ENCODE measurements at places on chromosomes 7 and 10.

GRCh38 chr10:113801569-113801968 lies 50.1 kb downstream of the PLEKHS1 start:
- DNase-seq = no peak

DNA sequence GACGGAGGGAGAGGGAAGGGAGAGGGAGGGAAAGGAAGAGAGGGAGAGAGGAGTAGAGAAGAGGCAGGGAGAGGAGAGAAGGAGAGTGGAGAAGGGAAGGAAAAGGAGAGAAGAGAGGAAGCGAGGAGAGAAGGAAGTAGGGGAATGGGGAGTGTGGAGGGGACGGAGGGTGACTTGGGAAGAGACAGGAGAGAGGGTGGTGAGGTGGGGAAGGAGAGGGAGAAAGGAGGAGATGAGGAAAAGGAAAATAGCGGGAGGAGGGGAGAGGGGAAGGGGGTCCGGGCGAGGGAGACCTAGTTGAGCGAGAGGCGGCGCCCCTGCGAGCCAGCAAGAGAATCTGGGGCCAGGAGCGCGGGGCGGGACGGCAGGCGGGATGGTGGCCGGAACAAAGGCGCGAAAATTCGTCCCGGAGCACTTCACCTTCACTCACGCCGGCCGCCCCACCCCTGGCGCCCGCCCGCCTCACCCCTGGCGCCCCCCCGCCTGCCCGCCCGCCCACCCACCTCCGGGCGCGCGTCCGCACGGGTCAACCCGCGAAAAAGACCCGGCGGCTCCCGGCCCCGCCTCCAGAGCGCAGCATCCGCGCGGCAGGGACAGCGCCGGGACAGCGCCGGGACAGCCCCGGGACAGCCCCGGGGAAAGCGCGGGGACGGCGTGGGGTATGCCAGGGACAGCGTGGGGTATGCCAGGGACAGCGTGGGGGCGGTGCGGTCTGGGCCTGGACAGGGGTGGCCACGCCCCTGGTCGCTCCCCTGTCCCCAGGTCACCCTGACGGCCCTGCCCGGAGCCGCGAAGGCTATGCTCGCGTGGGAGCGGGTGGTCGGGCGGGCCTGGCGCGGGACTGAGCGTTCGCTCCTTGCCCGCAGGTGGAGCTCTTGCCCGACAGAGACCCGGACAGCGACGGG lies 4.2 kb downstream of the VSTM2A start:
- DNase-seq = no peak

DNA sequence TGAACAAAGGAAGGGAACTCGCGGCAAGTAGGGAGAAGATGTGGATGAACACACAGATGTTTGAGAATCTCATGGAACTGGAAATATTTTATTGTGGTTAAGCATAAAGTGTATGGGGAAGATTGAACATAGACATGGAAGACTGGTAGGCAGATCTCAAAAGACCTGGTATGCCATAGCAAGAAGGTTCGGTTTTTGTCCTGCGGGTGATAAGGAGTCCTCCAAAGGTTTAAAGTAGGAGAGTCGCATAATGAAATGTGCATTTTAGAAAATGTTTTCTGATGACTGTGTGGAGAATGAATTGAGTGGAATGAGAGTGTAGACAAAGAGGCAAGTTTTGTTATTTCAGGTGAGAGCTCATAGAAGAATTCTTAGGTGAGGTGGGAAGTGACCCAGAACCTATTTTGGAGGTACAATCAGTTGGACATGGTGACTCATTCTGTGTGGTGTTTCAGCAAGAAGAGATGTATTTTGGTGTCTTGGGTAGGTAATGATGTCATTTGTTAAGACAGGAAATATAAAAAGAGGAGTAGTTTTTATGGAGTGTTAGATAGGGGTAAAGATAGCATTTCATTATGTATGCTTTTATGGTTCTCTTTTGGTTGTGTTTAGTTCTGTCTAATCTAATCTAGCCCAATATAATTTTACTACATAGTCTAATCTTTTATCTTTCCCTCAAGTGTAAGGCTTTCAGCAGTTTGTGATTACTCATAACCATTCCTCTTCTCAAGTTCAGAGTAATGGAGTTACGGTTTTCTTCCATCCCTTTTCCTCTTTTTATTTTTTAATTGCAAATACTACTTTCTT lies 239.2 kb downstream of the EXOC4 start:
- DNase-seq = no peak

DNA sequence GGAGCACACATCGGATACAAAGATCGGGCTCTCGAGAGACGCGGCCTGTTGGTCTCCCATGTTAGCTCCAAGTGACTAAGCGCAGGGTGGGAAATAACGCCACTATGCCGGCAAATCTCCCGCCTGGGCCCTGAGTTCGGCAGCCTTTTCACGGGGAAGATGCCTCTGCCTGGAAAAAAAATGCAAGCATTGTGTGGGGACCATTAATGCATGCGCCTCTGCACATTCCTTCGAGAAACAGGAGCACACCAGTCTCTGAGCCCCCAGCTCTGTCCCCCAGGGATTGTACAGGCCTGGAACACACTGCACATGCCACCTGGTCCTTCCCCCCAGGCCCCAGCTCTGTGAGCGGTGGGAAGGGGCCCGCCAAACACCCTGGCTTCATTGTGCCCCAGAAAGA lies 44.1 kb downstream of the FBXW4 start:
- no peak for DNase-seq

GRCh38 chr7:139300390-139300789 lies 40.7 kb upstream of the FMC1 start:
- no peak for DNase-seq

DNA sequence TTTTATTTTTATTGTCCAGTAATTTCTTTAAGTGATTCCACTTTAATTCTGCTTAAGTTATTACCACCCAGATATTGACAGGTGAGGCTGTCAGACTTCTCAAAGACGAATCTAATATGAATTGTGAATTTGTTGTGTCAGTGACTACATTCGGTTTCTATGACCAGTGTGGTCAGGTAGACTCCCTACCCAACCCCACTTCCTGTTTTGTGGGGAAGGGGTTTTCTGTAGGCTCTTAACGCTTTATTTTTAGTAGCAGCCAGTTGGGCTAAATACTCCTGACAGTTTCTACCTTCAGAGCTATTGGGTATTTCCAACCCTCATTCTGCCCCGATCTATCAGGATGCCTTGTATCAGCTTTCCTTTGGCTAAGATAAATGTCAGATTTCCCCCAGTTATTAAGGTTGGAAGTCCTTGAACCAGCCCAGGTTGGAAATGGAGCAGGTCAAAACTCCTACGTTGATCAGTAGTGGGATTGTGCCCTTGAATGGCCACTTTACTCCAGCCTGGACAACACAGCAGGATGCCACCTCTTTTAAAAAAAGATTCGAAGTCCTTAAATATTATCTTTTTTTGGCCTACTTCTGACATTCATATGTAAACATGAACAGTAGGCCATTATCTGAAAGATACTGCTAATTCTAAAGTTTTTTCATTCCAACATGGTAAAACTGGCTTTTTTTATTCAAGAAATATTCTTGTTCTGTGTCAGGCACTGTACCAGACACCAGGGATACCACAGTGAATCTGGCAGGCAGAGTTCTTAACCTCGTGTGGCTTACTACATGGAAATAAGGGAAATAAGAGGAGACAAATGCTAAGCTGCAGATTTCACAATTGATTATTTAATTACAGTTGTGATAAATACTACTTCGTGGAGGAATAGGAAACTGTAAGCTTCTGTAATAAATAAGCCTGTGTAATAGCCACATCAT lies 133.3 kb upstream of the SAMD8 start:
- DNase-seq = no peak

GRCh38 chr10:121577568-121577967 lies 20.7 kb downstream of the FGFR2 start:
- no peak for DNase-seq

- no peak for DNase-seq
Measured at GRCh38 chr7:84744385-84744784, 442.5 kb downstream of the SEMA3D start.

GRCh38 chr7:85261336-85261735 lies 74.5 kb upstream of the SEMA3D start:
- DNase-seq = no peak

DNA sequence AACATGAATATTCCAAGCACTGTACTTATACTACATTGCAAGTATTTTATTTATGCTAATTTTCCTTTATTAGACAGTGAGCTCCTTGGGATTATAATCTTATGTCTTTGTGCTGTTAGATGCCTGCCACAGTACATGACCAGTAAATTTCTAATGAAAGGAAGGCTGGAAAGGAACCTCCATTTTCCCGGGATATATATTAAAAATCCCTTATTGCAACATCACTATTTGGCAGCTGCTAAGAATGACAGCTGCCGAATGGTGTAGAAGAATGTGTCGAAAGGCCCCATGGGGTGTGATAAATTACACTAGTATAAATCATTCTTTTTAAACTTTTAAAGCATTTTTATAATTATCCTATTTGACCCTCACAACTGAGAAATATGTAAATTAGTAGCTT lies 59.1 kb downstream of the TFAM start:
- DNase-seq = no peak

DNA sequence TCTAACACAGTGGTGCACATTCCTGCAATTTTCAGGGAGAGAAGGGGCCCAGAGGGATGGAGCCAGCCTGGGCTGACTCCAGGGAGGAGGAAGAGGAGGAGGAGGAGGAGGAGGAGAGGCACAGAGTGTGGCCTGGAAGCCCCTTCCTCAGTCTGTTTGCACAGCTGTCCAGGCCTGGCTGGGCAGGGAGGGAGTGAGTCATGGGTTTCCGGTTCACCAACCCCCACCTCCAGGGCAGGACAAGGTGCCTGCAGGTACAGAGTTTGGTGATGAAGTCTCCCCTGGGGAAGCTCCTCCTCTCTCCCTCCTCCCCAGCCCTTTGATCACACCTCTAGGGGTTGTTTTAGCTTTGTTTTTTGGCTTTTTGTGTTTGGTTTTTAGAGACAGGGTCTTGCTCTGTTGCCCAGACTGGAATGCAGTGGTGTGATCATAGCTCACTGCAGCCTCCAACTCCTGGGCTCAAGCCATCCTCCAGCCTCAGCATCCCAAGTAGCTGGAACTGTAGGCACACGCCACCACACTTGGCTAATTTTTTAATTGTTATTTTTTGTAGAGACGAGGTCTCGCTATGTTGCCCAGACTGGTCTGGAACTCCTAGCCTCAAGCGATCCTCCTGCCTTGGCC lies 77.5 kb upstream of the CUX1 start:
- DNase-seq = no peak

DNA sequence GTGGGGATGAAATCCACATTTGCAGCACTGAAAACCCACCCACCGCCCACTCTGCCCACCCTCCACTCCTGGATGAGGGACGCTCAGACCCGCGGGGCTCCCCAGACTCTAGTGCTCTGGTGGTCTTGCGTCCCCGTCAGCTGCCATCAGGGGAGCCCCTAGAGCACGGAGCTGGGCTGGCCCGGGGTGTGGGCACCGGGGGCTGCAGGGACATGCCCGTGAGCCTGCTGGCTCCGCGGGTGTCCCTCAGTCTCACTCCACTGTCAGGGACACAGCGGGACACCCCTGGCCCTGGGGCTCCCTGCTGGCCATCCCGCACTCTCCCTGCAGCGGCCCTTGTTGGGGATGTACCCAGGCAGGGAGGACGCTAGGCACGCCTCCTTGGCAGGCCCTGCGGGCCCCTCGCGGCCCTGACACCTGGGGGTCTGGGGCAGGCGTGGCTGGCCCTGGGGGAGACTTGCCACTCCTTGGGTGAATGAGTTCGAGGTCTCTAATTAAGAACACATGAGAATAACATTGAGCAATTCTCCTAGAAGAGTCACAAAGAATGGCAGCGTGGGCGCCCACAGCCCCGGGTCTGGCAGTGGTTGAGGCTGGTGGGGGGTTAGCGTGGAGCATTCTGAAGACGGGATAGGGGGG lies 64.2 kb downstream of the CFAP46 start:
- no peak for DNase-seq

DNA sequence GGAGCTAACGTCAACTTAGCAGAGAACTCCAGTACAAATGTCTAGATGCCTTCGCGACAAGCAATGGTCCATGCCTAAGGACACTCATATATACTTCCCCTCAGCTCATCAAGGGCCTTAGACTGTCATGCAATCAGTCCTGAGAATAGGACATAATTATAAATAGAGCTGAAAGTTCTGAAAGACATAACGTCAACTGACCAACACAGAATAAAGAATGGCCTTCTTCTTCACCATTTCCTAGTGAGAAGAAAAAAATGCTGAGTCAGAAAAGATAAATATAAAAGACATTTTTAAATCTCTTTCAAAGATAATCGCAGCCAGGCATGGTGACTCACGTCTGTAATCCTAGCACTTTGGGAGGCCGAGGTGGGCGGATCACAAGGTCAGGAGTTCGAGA lies 83.2 kb downstream of the ARMH3 start:
- DNase-seq = no peak

DNA sequence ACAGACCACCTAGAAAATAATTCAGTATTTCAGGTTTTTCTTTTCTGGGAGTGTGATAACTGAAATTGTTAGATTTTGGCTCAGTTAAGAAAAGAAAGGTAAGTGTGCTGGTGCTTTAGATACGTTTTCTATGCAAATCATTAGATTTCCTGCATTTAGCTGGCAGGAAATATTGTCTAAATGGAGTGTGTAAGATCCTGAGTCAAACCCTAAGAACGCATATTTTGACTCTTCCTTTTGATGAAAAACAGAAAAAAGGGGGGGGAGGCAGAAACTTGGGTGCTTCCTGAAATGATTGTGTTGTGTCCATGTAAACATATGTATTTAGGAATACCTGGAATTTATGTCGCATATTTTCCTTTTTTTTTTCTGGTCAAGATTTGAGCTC lies 1.2 kb downstream of the GRK5 start:
- DNase-seq = no peak

GRCh38 chr10:124614003-124614659 lies 130.0 kb downstream of the FAM53B start:
- DNase-seq = no peak

DNA sequence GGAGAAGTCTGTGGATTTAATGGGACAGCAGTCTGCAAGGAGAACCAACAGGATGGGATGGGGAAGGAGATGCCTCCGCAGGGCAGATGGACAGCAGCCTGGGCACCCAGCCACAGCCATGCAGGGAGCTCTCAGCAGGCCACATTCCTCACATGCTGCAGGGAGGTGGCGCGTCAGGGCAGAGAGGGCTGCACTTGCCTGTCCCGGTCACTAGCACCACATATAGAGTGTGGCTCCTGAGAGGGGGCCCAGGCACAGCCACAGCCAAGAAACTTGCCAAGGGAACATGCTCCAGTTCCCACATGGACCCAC lies 86.8 kb upstream of the ZMIZ1 start:
- DNase-seq = no peak

- DNase-seq = no peak
Measured at GRCh38 chr7:42981601-42982000, 49.4 kb downstream of the MRPL32 start.

- DNase-seq = no peak
Measured at GRCh38 chr7:97094284-97094930, 23.1 kb upstream of the SDHAF3 start.
